ENCODE measurements at places on chromosomes 4 and X. TPM values are rescaled to one million over a fixed set of nuclear protein-coding genes. Genes with fewer than 3 reads are reported as not detected.

GRCh38 chrX:131633285-131633917 is 89.5 kb downstream of the OR13H1 start:
- no peak for DNase-seq

DNA sequence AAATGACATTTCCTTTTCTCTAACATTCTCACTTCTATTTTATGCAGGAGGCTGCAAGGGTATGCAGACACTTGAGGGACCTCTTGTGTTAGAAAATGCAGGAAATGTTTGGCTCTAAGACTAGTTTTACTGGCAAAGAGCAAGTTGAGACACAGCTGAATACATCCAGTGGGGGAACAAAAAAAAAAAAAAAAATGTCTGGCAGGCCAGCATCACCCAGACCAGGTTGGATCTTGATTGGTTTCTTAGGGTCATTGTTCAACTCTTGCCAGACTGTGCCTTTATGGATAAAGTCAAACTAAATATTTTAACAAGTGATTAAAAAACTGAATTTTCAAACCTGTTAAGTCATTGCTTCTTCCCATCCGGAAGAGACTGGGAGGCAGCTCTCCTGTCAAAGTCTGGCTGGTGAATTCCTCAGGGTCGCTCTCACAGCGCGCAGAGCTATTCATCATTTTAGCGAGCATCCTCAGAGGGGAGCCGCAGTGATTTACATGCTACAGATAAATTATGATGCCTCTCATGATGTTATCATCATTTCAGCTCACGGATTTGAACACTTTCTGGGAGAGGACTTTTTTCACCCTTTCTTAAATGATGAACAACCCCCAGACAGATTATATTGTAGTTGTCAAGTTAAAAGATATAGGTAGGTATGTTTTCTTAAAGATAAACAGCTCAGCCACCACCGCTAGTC is 23.6 kb upstream of the PACRGL start:
- DNase-seq = no peak

DNA sequence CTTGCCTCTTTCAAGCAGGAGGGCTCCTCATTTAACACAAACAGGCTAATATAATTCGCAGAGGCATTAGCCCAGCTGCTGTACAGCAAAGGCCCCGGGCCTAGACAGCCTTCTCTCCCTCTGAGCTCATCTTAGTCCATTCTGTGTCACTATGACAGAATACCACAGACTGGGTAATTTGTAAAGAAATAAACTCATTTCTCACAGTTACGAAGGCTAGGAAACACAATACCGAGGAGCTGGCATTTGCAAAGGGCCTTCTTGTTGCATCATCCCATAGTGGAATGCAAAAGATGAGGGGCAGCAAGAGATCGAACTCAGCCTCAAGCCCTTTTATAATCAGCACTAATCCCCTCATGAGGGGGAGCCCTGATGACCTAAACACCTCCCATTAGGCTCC is 48.5 kb downstream of the TSPAN5 start:
- DNase-seq = no peak

DNA sequence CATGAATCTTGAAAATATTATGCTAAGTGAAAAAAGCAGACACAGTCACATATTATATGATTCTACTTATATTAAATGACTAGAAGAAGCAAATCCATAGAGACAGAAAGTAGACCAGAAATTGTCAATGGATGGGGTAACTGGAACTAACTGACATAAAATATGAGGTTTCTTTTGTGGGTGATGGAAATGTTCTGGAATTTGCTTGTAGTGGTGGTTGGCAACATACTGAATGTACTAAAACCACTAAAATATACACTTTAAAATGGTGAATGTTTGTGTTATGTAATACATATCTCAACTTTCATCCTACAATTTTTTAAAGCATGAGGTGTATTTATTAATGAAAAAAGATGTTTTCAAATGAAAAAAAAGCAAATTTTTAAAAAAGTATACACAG is 14.7 kb downstream of the CNOT6L start:
- DNase-seq = no peak

DNA sequence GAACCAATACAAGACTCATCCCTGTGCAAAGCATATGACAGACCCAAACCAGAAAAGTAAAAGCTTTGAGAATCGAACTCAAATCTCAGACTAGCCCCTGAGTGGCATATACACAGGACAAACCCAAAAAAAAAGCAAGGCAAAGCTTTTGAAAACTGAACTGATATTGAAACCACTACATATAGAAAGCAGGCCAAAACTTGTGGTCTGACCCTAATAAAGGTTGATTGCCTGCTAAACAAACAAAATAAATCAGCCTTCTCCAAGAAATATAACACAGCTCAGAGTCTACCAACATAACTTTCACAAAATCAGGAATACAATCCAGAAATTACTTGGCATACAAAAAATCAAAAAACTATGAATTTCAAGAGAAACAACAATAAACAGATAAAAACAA is 40.3 kb downstream of the LRBA start:
- no peak for DNase-seq

DNA sequence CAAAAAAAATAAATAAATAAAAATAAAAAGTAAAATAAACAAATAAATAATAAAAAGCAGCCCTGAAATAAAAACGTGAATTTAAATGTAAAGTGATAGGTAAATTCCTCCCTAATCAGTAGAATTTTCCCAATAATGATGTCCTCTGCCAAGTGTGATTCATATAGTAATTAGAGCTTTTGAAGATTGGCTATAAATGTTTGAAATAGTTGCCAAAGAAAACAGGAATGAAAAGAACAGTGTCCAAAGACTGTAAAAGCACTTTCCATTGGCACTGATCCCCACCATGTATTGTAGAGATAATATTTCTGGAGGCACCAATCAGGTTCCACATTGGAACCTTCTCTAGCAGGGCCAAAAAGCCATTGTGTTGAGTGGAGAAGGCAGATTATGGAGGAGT is 25.9 kb upstream of the SMARCAD1 start:
- no peak for DNase-seq

DNA sequence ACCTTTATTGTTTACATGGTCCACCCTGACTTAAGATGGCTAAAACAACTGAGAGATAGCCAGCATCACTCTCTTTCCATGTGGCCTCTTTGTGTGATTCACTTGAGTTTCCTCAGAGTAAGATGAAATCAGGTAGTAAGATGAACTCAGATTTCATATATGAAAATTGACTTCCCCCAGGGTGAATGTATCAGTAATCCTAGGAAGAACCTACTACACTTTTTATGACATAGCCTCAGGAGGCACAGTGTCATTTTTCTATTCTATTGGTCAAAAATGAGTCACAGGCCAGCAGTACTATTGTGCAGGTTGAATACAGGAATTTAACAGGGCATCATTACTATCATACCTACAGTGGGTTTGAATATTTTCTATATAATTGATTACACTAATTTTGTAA is 14.6 kb upstream of the SULT1E1 start:
- no peak for DNase-seq

PABPC1L2A gene
- total RNA-seq = not detected

DNA sequence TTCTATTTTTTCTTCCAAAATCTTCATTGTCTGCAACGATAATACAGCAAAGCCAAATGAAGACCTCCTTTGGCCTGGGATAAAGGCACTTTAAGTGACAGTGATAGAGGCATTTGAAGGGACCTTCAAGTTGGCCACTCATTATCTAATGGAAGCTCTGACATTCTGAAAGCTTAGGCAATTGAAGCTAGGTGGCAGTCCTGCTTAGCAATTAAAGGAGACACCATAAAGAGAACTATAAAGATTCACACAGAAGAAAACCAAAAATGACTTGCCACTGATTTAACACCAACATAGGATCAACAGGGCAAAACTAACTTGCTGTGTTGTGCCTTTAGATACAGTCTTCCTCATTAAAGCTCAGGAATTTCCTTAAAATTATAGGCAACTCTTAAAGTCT is 103.3 kb upstream of the TSPAN7 start:
- DNase-seq = no peak

GRCh38 chrX:9676738-9677097 is 88.9 kb downstream of the GPR143 start:
- no peak for DNase-seq

- DNase-seq = no peak
These were observed 96.1 kb upstream of the VCX start for GRCh38 chrX:7746856-7747255.

DNA sequence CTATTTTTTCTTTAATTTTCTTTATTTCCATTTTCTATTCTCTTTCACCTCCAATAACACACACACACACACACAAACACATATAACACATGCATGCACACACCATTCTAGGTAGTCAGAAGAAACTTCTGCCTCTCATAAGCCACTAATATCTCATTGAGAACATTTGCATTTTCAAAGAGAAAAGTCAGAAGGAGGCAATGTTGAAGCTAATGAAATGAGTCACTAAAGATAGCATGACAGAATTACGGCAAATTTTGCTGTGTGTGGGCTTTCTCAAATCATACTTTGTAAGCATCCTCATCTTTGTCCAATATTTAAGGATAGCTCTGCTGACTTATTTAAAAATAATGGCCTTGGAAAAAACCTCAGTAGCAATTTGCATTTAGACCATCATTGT is 291.3 kb downstream of the GUCY2F start:
- DNase-seq = no peak

DNA sequence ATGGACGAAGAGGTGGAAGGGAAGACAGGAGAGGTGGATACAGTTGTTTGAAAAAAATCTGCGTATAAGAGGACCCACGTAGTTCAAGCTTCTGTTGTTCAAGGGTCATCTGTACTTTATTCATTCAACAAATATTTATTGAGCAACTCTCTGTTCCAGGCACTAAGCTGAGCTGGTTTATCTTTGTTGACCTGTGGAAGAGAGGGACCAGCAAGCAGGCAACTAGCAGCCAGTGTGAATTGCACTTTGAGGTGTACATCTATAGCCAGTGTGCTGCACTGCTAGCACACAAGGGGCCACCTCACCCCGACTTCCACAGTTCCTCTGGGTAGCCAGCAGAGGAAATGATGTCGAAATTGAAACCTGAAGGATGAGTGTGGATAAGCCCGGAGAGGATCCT is 191.4 kb downstream of the SOWAHB start:
- no peak for DNase-seq

DNA sequence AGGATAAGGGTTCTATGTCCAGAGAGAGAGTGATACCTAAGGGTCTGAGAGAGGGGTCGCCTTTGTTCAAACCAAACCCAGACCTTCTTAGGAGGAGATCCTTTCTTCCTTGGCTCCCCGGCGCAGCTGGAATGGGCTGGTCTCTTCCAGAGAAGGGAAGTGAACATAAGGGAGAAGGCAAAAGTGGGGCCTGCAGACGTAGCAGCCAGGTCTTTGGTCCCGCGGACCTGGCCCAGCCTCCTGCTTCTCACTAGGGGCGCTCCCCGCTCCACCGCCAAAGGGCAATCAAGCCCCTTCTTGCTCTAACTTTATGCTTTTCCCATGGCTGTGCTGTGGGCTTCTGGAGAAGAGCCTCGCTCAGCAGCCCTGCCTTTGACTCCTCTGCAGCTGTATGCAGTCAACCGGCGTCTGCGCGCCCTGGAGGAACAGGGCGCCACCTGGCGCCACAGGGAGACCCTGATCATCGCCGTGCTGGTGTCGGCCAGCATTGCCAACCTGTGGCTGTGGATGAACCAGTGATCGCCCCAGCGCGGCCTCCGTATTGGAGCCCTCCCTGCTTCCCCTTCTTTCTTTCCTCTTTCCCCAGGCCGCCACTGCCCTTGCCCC is 6.5 kb downstream of the FATE1 start:
- DNase-seq = no peak

PPP4R3C gene
- total RNA-seq = not detected

IDS gene
- 29.3 TPM for total RNA-seq

DNA sequence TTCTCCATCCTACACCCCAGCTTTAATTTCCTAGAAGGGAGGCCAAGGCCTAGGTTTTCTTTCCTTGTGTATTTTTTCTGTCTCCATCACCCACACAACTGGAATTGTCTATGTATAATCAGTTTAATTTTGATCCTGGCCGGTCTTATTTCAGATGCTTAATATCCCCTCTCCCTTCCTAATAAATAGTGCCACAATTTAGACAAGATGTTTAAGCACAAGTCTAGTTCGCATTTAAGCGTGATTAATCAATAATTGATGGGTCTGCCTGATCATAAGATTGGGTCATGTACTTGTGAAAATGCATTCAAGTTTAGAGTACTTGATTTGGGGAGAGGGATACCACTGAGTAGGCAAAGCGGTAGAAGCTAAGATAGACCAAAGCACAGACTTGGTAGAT is 2.4 kb downstream of the BMP2K start:
- DNase-seq = no peak

SASH3 gene
- total RNA-seq = 2.4 TPM

SNCA gene
- 2.1 TPM for total RNA-seq

GRCh38 chr4:41815473-41815872 is 66.9 kb upstream of the PHOX2B start:
- DNase-seq = no peak

GRCh38 chrX:13816643-13817627 is at the start of gene GPM6B:
GPM6B (minus strand) TSS chrX:13817093; CDS start chrX:13816904, 189 bp downstream.
- no peak for DNase-seq

DNA sequence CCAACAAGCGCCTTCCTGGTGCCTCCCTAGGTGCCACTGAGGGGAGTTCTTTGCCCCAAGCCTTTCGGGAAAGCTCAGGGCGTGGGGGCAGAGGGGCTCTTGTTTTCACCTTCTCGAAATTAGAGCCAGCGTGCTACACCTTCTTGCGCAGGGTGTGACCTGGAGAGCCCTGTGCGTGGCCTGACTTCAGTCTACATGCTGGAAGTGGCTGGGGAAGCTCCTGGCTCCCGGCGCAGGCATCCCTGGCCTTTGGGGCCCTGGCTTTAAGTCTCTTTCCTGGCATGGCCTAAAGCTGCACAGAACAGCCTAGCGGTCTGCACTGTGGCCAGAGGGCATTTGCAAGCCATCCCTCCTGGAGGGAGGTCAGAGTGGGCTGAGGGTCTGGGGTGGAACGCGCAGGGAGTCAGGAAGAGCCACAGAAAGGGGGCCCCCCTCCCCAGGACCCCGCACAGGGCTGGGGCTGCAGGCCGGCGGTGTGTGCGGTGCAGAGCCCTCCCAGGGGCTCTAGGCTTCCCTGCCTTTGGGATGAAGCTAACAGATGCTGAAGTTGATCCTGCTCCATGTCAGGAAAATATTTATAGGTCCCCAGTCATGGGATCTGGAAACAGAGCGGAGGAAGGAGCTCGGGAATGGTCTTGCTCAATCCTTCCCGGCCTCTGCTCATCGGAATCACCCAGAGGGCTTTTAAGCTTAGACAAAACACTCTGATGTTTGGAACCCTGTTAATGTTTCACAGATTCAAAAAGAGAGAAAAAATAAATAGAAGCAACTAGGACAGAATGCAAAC is 781 bp upstream of the SPON2 start:
- peak; percentile 73 for DNase-seq

DNA sequence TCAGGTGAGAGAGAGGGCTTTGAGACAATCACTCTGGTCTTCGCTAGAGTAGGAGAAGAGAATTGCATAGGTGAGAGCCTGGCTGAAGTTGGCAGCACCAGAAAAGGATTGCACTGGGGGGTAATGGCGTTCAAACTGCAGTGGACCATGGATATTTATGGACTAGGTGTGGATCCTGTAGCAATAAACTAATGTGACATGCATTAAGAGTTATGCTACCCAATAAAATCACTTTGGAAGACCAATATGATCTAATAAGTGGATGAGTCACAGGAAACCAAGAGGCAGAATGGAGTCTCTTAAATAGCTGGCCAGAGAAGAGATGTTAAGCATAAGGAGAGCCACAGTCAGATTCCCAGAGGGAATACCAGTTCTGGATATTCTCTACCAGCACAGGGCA is 259.8 kb downstream of the FBXO8 start:
- no peak for DNase-seq
